ENCODE measurements at places on chromosomes 3 and 15. TPM values are rescaled to one million over a fixed set of nuclear protein-coding genes. Genes with fewer than 3 reads are reported as not detected.

FBXO45 gene
- total RNA-seq, result 13.1 TPM

CPLX3 gene
- total RNA-seq, result 0.15 TPM

ZNF502 gene
- 2.0 TPM for total RNA-seq

NANOGP8 gene
- total RNA-seq, result not detected

CFAP161 gene
- total RNA-seq, result under 0.01 TPM

HIGD2B gene
- under 0.01 TPM for total RNA-seq

SLCO2A1 gene
- not detected for total RNA-seq

ARHGEF26 gene
- 14.5 TPM for total RNA-seq

NEIL1 gene
- 5.1 TPM for total RNA-seq

CCR1 gene
- total RNA-seq, result 1.5 TPM

CAMK2N2 gene
- total RNA-seq, result 0.33 TPM

EXD1 gene
- total RNA-seq, result not detected

TPRG1 gene
- total RNA-seq, result 0.73 TPM

NME9 gene
- total RNA-seq, result under 0.01 TPM

LARP6 gene
- total RNA-seq, result 2.7 TPM

GRAMD1C gene
- 4.2 TPM for total RNA-seq

COL8A1 gene
- total RNA-seq, result 15.6 TPM

FGF12 gene
- total RNA-seq, result 0.69 TPM

RAB27A gene
- 106 TPM for total RNA-seq

LTF gene
- total RNA-seq, result not detected

GPR176 gene
- total RNA-seq, result 8.8 TPM

ARL6IP5 gene
- 89.8 TPM for total RNA-seq

PATL2 gene
- total RNA-seq, result 4.5 TPM

HEG1 gene
- total RNA-seq, result 2.8 TPM

ECE2 gene
- not detected for total RNA-seq

AGBL1 gene
- total RNA-seq, result 0.73 TPM

TXNRD3 gene
- 10.2 TPM for total RNA-seq

USP50 gene
- not detected for total RNA-seq

CHCHD4 gene
- 14.5 TPM for total RNA-seq

CX3CR1 gene
- total RNA-seq, result not detected

MEGF11 gene
- not detected for total RNA-seq

TFG gene
- 92.3 TPM for total RNA-seq

SERPINI2 gene
- not detected for total RNA-seq

TICRR gene
- 4.7 TPM for total RNA-seq

KIF15 gene
- total RNA-seq, result 9.1 TPM

SPINK8 gene
- not detected for total RNA-seq
